NCI-H1417 (cell line): ENCODE measurements at places on chromosomes 4 and X.

DNA sequence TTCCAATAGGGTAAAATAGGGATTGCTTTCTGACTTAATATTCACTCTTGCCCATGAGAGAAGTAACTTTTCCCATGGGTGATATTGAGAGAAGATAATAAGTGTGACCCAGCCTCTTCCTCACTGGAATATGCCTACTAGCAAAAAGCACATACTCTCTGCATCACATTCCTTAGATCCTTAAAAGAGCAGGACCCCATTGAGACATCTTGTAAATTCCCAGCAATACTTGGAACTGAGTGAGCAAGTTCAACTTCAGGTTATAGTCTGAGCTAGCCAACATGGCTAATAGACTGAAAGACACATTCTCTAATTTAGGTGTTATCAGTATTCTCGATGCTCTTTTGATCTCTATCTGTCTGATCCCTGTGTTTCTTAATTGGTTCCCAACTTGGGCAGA lies 1372.3 kb downstream of the STIM2 start:
- no peak for DNase-seq

- DNase-seq: no peak
Observed at GRCh38 chrX:46683048-46683447, 75.9 kb downstream of the SLC9A7 start.

- no peak for DNase-seq
Observed at GRCh38 chr4:54902976-54903375, 222.4 kb downstream of the KDR start.

DNA sequence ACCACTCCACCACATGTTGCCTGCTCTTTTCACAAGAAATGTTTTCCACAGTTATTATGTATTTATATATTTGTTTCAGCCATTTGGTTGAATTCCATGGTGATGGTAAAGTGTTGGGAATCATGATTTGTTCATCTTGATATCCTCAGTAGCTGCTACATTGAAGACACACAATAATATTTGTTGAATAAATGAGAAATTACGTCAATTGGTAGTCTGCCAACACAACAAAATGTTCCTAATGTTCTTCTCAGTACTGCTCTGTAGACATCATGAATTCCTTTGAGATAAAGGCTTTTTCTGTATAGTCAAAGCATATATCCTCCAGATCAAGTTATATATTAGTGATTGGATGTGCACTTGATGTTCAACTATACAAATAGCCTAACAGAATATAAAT lies 29.5 kb downstream of the CXXC4 start:
- DNase-seq: no peak
